ENCODE measurements at places on chromosomes 1 and 21. TPM values are rescaled to one million over a fixed set of nuclear protein-coding genes. Genes with fewer than 3 reads are reported as not detected.

Gene BRINP3
- total RNA-seq, result not detected

Gene TEKT2
- total RNA-seq, result 1.6 TPM

Gene PEAR1
- total RNA-seq, result 7.6 TPM

Gene KRTAP10-7
- not detected for total RNA-seq

Gene RPTN
- total RNA-seq, result not detected

Gene LEFTY1
- 138 TPM for total RNA-seq

Gene PLEKHN1
- total RNA-seq, result not detected
